H1 (cell line): ENCODE measurements at places on chromosomes 1 and 21. TPM values are rescaled to one million over a fixed set of nuclear protein-coding genes. Genes with fewer than 3 reads are reported as not detected.

The E2F2 gene
- 1.8 and 2.3 TPM in 2 replicates for polyA plus RNA-seq

The PDE9A gene
- polyA plus RNA-seq = 39.2 and 46.7 TPM in 2 replicates

The WDR64 gene
- 0.02 TPM in 1 of 2 replicates, not detected in the other for polyA plus RNA-seq

The LRRC47 gene
- 38.3 and 47.1 TPM in 2 replicates for polyA plus RNA-seq

The S100A7A gene
- not detected in 2 replicates for polyA plus RNA-seq

The XPR1 gene
- polyA plus RNA-seq = 20.0 and 28.6 TPM in 2 replicates

The NHLH1 gene
- polyA plus RNA-seq = 0.91 and 1.2 TPM in 2 replicates

The BRDT gene
- polyA plus RNA-seq = 0.08 TPM in 2 replicates

The ZNF593OS gene
- polyA plus RNA-seq = not detected in 2 replicates

The SPRR2B gene
- polyA plus RNA-seq = not detected in 2 replicates

The CENPL gene
- 4.5 and 6.6 TPM in 2 replicates for polyA plus RNA-seq

The FAM3B gene
- 2.0 TPM in 2 replicates for polyA plus RNA-seq

The ADORA3 gene
- 0.03 TPM in 1 of 2 replicates, not detected in the other for polyA plus RNA-seq

The TBX19 gene
- polyA plus RNA-seq = 1.3 and 1.8 TPM in 2 replicates

The FYB2 gene
- polyA plus RNA-seq = 0.08 and 0.17 TPM in 2 replicates

The TMEM69 gene
- polyA plus RNA-seq = 53.6 and 123 TPM in 2 replicates

The CACNA1S gene
- 0.06 and 0.08 TPM in 2 replicates for polyA plus RNA-seq

The OR2M3 gene
- not detected in 2 replicates for polyA plus RNA-seq

The RAP1GAP gene
- 8.4 and 9.9 TPM in 2 replicates for polyA plus RNA-seq

The ZNF697 gene
- polyA plus RNA-seq = 5.6 and 6.4 TPM in 2 replicates

The GOLT1A gene
- 8.5 and 9.5 TPM in 2 replicates for polyA plus RNA-seq

The RPL22 gene
- polyA plus RNA-seq = 66.8 and 133 TPM in 2 replicates

The SH3BGRL3 gene
- polyA plus RNA-seq = 107 and 120 TPM in 2 replicates

The TACSTD2 gene
- 0.85 and 1.3 TPM in 2 replicates for polyA plus RNA-seq

The CBR3 gene
- 1.2 and 1.5 TPM in 2 replicates for polyA plus RNA-seq

The ANXA9 gene
- polyA plus RNA-seq = 3.3 and 3.5 TPM in 2 replicates

The TTC24 gene
- 0.08 TPM in 1 of 2 replicates, not detected in the other for polyA plus RNA-seq

The LCE1C gene
- polyA plus RNA-seq = not detected in 2 replicates

The FAM131C gene
- 0.73 and 1.6 TPM in 2 replicates for polyA plus RNA-seq

The NR1I3 gene
- not detected in 2 replicates for polyA plus RNA-seq

The PALMD gene
- polyA plus RNA-seq = not detected in 2 replicates

The HPCA gene
- polyA plus RNA-seq = 0.70 and 0.78 TPM in 2 replicates

The ETS2 gene
- polyA plus RNA-seq = 10.4 and 11.0 TPM in 2 replicates

The DTL gene
- 31.0 and 36.0 TPM in 2 replicates for polyA plus RNA-seq

The MROH7 gene
- 0.20 and 0.27 TPM in 2 replicates for polyA plus RNA-seq

The OR10Z1 gene
- not detected in 2 replicates for polyA plus RNA-seq

The ARTN gene
- 13.5 and 17.4 TPM in 2 replicates for polyA plus RNA-seq

The PLPPR4 gene
- polyA plus RNA-seq = 0.74 and 1.0 TPM in 2 replicates

The PRAMEF8 gene
- polyA plus RNA-seq = not detected in 2 replicates

The TRIM67 gene
- polyA plus RNA-seq = under 0.01 TPM in 1 of 2 replicates, not detected in the other

The UHMK1 gene
- polyA plus RNA-seq = 3.1 and 4.6 TPM in 2 replicates

The IGSF21 gene
- 22.5 and 37.6 TPM in 2 replicates for polyA plus RNA-seq

The AMIGO1 gene
- 1.5 and 2.4 TPM in 2 replicates for polyA plus RNA-seq

The KLF17 gene
- polyA plus RNA-seq = not detected in 2 replicates

The IBA57 gene
- 2.6 and 5.3 TPM in 2 replicates for polyA plus RNA-seq

The DNAH14 gene
- 3.9 and 8.4 TPM in 2 replicates for polyA plus RNA-seq
